ENCODE measurements at places on chromosomes 1 and 21.

- DNase-seq: no peak
Observed at GRCh38 chr21:40765811-40766210, 81.1 kb downstream of the DSCAM start.

DNA sequence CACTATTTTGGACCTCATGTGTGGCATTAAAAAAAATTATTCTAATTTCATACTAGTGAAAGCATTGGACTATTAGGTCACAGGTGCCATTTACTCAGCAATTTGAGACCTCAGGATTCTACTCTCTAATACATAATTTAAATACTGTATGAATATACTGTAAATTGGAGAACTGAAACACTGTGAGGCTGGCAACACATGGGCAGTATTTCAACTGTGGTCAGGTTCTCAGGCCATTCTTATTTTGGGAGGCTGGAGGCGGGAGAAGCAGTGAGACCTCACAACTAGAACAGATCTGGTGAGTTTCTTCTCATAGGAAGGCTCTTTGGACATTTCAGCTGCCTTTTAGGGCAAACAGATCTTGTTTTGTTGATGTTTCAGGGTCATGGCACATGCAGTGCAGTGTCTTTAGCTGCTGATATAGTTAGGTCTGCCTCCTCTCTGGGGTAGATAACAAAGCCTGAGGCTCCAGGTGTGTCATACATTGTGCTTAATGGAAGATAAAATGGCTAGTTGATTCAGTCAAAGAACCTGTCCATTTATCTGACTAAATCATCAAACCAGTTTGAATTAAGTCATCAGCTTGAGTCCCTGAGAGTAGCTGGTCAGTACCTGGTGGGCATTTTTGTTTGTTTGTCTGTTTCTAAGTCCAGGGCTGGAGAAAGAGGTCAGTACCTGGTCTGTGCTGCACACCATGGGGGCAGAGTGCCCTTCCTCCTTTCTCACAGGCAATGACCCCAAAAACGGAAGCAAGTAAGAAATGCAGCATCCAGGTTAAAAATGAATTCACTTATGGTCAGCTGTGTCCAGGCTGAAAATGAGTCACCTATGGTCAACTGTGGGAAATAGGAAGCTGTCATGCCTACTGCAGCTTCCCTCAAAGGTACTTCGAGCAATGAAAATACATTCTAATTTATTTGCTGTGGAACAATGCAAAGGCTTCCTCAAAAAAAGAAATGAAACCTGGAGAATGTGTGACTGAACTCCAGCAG is 216.2 kb downstream of the SDCCAG8 start:
- no peak for DNase-seq

- DNase-seq: no peak
Observed at GRCh38 chr1:234330843-234331215, 42.4 kb upstream of the COA6 start.

GRCh38 chr1:179107706-179108629 is 26.1 kb downstream of the TOR3A start:
- DNase-seq: no peak

GRCh38 chr1:7474786-7475502 is 296.2 kb upstream of the VAMP3 start:
- DNase-seq: no peak

- no peak for DNase-seq
Observed at GRCh38 chr1:101509370-101509769, 272.6 kb downstream of the S1PR1 start.

- DNase-seq: no peak
Observed at GRCh38 chr1:71295350-71295749, 214.5 kb upstream of the ZRANB2 start.

GRCh38 chr1:55483523-55483922 is 268.4 kb upstream of the USP24 start:
- DNase-seq: no peak

DNA sequence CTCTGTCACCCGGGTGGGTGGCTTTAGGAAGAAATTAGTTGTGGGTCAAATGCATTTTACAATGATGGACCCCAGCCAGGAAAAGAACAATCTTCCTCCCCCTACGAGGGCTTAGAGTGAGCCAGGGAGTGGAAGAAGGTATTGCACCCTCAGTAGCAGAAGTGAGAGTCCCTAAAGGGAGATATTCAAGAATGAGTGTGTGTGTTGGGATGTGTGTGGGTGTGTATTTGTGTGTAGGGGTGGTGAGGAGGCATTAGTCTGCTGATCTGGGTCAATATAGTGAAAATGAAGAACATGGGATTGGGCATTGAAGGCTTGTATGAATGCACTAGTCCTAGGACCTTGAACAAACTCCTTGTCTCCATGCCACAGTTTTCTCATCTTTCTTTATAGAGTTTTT is 85.2 kb upstream of the RUNX1 start:
- no peak for DNase-seq

GRCh38 chr21:26067836-26068594 is 102.6 kb downstream of the APP start:
- DNase-seq: no peak

DNA sequence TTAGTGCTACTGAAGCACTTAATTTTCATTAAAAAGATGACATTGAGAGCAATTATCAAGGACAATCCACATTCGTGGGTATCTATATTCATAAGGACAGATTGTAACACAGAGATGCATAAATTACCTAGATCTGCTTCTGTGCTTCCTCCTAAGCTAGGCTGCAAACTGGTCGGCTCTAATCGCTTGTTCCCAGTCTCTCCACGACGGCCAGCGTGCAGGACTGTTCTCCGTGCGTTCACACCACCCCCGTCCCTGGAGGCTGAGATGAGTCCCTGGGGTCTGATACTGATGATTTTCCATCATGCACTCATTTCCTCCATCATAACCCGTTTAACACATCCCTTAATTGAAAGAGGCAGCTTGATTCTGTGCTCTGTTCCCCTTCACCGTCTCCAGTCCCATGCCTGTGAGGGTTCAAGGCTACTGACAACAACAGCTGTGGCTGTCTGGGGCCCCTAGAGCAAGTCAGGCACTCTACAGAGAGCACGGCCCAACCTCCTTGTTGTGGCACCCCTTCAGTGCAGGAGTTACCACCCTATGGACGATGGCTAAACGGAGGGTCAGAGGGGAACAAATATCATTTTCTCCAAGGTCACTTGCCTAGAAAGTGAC is 469.6 kb downstream of the NPHP4 start:
- DNase-seq: no peak

- DNase-seq: peak; percentile 29
Observed at GRCh38 chr1:178052650-178053461, 41.0 kb upstream of the RASAL2 start.

DNA sequence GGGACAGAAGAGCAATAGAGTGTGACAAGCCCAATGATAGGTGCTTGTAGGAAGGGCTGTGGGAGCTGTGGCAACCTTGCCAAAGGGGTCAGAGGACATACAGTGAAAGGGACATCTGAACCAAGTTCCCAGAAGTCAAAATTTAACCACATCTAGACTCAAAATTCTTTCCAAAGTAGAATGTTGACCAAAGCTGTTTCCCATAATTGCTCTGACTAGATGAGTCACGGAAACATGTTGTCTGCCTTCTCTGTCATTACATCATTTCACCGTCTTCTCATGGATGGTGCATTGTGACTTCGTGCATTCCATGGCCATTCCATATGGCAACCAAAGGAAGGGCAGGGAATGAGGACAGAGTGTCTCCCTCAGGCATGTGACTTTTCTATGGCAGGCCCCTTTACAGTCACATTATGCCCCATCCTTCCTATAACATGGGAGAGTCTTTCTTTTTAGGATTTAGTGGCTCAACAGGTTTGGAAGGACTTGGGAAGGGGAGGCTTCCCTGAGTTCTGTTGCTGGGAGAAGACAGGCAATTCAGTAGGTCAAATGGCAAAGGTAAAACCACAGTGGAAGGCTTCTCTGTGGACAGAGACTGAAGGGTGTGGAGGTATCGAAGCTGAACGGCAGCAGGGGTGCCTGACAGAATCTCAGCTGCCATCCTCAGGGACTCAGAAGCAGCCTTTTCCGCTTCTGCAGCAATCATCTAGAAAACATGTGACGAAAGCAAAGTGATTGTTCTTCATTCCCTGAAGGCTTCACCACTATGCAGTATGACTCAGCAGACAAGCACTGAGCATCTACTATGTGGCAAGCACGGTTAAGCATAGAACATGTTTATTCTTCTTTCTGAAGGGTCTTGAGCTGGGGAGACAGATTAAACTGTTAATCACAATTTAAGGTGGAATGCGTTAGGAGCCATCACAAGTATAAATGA is 24.7 kb downstream of the NPHS2 start:
- DNase-seq: peak; percentile 23

GRCh38 chr1:198003468-198003867 is 86.3 kb downstream of the LHX9 start:
- no peak for DNase-seq

DNA sequence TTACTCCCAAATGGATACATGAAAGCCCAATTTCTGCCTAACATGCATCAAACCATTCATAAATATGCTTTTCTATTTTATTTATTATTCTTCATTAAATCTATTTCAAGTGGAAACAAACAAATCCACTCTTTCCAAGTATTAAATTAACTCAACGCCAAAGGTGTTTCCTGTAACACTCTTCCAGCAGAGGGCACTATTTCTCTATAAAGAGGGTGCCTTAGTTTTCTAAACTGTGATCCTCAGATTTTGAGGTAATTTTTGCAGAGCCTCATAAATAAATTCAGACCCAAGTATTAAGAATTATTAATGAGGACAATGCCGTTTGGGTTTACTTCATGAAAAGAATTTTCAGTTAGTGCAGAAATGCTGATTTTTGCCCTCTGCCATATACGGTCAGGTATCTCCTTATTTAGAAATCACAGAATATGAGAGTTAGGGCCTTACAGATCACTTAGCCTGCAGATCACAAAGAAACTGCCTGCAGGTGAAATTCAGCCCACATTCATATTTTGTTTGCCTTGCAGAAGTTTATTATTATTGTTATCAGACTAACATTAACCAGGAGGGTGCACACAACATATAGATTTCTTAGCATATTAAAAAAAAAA is 40.1 kb upstream of the MYSM1 start:
- no peak for DNase-seq

DNA sequence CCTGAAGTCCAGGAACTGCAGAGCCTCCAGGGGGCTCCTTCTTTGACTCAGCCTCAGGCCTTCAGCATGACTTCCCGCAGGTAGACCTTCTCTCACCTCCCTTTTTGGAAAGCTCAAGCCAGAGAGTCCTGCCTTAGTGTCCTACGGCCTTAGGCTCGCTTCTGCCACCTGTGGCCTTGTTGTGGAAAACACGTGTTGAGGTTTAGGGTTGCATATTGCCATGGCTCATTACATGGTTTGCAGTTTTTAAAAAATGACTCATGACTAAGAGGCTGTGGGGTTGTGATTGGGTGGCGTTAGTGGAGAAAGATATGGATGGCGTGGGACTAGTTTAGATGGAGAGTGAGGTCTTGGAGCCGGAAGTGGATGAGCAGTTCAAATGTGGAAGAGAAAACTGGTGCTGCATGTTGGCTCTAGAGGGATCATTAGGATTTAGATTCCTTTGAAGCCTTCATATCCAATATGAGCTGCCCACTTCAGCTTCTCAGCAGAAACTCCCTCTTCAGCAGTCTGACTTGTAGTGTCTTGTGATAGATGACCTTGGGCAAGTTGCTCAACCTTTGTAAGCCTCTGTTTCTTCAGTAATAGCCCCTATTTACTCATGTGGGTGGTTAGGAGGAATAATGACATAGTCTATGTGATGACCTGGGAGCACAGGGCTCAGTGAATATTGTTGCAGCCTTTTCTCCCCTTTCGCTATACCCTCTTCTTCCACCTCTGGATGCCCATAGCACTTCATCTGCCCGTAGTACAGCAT is 6.5 kb upstream of the FGGY start:
- no peak for DNase-seq

- DNase-seq: no peak
Observed at GRCh38 chr1:59477867-59478266, 181.0 kb downstream of the FGGY start.

DNA sequence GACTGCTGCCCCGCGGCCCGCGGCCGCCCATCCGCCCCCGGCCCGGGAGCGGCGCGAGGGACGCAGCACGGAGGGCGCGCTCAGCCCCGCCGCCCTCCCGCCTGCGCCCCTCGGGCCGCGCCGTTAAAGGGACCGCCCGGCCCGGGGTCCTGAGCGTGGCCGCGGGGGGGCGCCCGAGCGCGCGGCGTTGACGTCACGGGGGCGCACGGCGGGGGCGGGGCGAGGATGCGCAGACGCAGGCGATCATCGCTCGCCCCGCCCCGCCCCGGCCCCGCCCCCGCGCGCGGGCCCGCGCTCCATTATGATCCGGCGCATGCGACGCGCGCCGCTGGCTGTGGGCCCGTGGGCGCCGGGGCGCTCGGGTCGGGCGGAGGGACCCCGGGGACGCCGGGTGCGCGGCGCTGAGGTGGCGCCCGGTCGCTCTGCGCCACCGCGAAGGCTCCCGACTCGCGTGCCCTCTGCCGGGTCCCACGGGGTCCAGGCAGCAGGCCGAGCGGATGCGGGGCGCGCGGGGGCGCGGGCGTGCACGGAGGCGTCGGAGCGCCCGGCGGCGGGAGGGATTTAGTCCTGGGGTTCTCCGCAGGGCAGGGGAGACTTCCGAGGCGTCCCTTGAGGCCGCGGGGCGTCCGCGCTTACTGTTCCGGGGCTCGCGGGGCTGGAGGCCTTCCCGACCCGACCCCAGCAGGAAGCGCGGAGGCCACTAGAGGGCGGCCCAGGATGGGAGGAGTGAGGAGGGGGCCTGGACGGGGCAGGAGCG is at the start of gene DVL1:
TSS of gene DVL1 (minus strand) at position 163 of the 757 bp plus-strand sequence. CDS start 353 bp downstream, outside the sequence.
- DNase-seq: peak; percentile 31

GRCh38 chr1:209845408-209845725 is 17.6 kb downstream of the UTP25 start:
- no peak for DNase-seq

DNA sequence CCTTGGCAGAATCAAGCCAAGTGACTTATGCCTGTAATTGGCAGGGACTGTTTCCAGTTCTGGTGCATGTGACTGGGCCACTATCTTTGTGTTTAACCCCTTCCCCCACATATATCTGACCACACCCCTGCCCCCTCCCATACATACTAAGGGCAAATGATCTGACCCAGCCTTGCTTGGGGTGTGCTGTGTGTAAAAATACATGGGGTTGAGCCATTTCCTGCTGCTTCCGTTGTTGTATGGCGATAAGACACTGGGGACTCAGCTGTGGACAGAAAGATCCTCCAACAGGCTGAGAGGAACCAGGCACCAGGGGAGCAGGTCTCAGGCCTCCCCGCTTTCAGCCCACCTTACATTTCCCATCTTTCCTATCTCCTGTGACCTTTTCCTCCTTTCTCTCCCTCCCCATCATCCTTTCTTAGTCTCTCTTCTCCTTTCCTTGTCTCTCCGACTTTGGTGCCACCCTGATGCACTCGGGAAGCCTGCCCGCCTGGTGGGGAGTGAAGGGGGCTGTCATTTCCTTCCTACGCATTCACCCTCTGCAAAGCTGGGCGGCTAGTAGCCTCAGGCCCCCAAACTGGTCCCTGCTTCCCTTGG is 39.7 kb downstream of the TMCC2 start:
- no peak for DNase-seq

DNA sequence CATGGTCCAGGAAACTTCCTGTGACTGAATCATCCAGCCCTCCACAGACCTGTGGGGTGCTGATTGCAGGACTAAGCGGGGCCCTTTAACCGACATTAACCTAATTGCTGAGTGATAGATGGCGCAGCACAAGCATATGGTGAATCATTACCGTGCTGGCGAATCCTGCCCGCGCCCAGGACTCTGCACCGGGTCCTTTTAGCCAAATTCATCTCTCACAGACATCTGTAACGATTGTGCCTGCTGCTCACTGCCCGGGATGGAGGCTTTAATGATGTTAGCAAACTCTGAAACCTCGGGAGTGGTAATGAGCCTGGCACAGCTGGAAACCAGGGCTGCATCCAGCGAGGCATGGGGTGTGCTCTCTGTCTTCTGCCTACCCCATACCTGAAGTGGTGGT is 147.3 kb upstream of the CD34 start:
- DNase-seq: no peak

Data from fibroblast of skin of left biceps (primary cell).